A172 (cell line): ENCODE measurements at places on chromosomes 16 and 17. TPM values are rescaled to one million over a fixed set of nuclear protein-coding genes. Genes with fewer than 3 reads are reported as not detected.

The ZFP3 gene
- 0.72 and 1.1 TPM in 2 replicates for total RNA-seq

- peak; percentile 76 for DNase-seq
These were observed 246.4 kb downstream of the PRKCA start for GRCh38 chr17:66548659-66549310.

GRCh38 chr16:77820340-77820739 is 32.0 kb downstream of the VAT1L start:
- no peak for DNase-seq

The PITPNM3 gene
- total RNA-seq = 9.8 and 13.0 TPM in 2 replicates

- DNase-seq = no peak
These were observed 720 bp upstream of the ZPBP2 start for GRCh38 chr17:39867084-39867879.

GRCh38 chr17:55900188-55900587 is 149.3 kb downstream of the PCTP start:
- no peak for DNase-seq

GRCh38 chr16:35391328-35391727 is 1931.9 kb downstream of the TP53TG3F start:
- DNase-seq = peak; percentile 38

The KRT32 gene
- total RNA-seq = 0.12 TPM in 1 of 2 replicates, not detected in the other

GRCh38 chr17:74746376-74746775 is 2.1 kb upstream of the NHERF1 start:
- DNase-seq = no peak

DNA sequence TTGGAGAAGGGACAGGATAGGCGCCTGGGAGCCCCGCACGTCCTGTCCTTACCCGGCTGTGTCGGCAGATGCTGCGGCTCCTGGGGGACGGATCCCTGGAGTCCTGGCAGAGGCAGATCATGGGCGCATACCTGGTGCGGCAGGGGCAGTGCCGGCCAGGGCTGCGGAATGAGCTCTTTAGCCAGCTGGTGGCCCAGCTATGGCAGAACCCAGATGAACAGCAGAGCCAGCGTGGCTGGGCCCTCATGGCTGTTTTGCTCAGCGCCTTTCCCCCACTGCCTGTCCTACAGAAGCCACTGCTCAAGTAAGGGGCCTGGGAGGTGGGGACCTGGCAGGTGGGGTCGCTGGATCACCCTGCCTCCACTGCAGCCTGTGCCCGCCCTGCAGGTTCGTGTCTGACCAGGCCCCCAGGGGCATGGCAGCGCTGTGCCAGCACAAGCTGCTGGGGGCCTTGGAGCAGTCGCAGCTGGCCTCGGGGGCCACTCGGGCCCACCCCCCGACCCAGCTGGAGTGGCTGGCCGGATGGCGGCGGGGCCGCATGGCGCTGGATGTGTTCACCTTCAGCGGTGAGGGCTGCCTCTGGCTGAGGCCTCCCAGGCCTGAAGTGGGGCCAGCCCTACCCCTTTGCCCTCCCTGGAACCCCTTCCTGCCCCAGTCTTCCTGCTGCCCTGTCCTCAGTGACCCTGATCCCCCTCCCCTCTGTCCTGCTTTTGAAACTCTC is 20.2 kb upstream of the SMIM5 start:
- no peak for DNase-seq

- no peak for DNase-seq
These were observed 14.6 kb upstream of the METTL9 start for GRCh38 chr16:21584817-21585216.

The LGALS9C gene
- total RNA-seq = not detected in 2 replicates
